Activated CD4-positive, alpha-beta T cell treated with anti-CD3 and anti-CD28 coated beads, Interleukin-2, amount 50 U/mL, for 16 hours (primary cell): ENCODE measurements at places on chromosomes 4 and X.

- DNase-seq, result no peak
Measured at GRCh38 chrX:10900585-10901289, 210.4 kb upstream of the HCCS start.

DNA sequence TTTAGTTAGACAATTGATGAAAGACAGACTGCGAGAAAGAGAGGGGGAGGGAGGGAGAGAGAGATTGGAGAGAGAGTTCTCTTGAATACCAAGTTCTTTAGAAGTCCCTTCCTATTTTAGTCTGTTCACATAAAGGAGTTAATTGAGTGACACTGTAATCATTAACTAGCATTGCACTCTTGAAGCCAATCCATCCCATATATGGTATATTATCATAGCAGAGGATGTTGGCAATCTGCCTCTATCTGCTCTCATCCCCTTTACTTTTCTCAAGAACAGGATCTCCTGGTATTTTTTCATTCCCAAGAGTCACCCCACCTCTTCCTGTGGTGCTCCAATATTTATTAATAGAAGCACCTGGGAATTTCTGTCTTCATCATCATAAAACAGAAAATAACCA, 959.6 kb upstream of the NDST4 start:
- no peak for DNase-seq

DNA sequence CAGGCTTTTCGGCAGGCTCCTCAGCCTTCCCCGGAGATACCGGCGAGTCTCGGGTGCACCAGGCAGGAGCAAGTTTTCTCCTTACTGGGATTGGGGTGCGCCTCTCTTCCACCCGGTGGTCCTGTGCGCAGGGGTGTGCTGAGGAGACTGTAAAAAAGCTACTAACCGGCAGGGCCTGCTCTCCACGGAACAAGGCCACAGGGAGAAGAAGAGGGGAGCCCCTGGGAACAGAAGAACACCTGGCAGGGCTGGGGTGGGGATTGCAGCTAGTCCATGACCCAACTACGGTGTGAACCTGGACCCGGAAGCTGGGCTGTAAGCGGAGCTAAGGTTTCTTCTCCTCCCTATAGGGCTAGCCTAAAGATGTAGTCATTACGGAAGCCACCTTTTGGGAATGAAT, 17.7 kb upstream of the ZIC3 start:
- DNase-seq, result no peak

GRCh38 chr4:166391501-166391900, 518.5 kb downstream of the TLL1 start:
- DNase-seq, result no peak

GRCh38 chr4:150990250-150990649, 24.8 kb downstream of the LRBA start:
- DNase-seq, result no peak

DNA sequence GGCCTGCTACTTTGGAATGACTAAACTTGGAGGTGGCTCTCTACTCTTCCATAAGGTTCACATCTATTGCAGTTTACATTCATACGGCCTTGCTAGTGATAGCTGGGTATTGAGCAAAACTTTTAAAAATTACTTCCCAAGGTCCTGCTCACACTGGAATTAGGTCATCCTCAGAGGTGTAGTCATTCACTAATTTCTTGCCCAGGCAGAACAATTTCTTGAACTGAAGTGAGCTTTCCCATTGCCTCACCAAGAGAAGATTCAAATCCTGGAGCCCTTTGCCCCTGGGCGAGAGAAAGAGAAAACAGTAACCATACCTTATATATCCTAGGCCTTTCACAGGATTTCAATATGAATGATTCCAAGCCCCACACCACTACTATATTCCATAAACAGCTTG, 109.2 kb downstream of the GUCY2F start:
- DNase-seq, result no peak

DNA sequence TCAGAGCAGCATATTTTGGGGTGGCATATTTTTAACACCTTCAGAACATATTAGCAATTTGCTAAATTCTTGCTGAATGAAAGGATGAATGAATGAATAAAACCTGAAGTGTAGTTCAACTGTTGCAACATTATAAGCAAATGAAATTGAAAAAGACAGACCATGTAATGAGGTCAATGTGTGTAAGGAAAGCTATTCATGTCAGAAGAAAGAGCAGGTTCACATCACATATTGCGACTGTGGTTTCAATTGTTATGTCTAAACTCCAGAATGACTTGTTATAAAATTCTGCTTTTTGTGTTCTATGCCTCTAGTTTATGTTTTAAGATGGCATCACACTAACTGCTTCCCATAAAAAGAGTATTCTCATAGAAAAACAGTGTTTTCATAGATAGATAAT, 32.9 kb upstream of the DSPP start:
- DNase-seq, result peak; percentile 9

- DNase-seq, result peak; percentile 19
Measured at GRCh38 chrX:42714981-42715700, 62.8 kb downstream of the PPP1R2C start.
